ENCODE measurements at places on chromosomes 11 and 22.

DNA sequence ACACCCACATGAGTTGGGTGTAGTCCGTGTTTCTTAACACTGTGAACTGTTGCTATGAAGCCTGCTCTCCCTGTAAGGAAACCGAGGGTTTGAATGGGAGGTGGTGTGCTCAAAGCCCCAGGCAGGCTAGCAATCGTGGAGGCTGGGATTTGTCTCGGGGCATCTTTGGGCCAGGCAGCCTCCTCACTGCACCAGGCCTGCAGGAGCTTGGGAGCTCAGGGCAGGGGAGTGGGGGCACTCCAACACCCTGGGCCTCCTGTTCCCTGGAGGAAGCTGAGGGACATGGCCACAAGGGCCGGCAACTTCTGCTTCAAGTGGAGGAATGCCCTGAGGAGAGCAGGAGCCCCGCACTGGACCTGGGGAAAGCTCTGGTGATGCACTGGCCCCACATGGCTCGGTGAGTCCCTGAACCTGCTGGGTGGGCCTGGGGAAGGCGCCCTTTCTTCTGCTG, 164.7 kb upstream of the B3GAT1 start:
- DNase-seq = no peak

- DNase-seq = no peak
Observed at GRCh38 chr11:35888961-35889360, 54.9 kb upstream of the LDLRAD3 start.

- DNase-seq = no peak
Observed at GRCh38 chr22:37498289-37498909, 12.2 kb upstream of the MFNG start.

DNA sequence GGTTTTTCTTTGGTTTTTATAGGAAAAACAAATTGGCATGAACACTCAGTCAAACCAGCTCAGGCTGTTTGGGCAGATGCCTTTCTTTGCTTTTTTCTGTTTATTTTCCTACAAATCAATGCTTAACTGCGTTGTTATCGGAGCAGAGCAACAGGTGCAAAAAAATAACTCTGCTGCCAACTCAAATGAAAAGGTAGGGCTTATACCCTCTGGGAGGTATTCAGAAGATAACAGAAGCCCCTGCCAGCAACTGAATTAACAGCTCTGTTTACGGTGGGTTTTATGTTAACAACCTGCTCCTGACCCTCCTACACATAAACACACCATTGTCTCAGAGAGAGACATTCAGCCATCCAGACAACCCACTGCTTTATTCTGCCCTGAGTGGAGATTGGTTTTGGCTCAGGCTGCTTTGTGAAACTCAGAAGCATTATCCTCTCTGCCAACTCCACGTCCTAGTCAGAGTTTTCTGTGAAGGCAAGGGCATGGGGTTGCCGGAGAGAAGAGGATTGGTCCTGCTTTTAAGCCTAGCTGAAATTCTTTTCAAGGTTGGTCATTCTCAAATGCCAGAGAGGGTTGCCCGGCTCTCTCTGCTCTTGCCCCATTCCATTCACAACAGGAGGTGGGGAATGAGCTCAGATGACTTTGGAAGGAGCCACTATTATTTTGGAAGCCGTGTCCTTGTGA, 11.4 kb downstream of the EHF start:
- peak; percentile 60 for DNase-seq

- DNase-seq = no peak
Observed at GRCh38 chr11:126418887-126419286, 63.4 kb downstream of the ST3GAL4 start.

GRCh38 chr22:48301421-48301820, 1526.3 kb downstream of the BRD1 start:
- DNase-seq = no peak

GRCh38 chr11:79466411-79466810, 25.6 kb upstream of the TENM4 start:
- DNase-seq = no peak

GRCh38 chr11:61488651-61489291, 19.8 kb upstream of the LRRC10B start:
- no peak for DNase-seq

DNA sequence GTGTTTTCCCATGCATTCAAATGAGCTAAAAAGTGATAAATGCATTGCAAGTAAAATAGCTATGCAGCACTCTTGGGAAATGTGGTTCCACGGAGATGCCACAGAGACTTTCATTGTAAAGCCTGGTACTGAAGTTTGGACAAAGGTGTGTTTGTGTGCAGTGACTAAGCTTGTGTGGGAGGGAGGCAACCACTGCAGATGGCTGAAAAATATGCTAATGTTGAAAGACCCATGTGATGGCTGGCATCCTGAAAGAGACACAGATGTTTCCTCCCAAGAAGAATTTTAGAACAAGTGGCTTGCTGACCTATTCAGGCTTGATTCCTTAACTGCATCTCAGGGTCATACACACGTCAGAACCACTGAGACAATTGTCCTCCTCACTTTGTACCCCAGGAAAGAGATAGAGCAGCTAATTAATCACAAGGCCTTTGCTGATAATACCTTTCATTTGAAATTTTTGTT, 73.8 kb downstream of the FAM76B start:
- DNase-seq = peak; percentile 59

GRCh38 chr11:16148301-16148931, 207.9 kb downstream of the SOX6 start:
- DNase-seq = no peak

- peak; percentile 33 for DNase-seq
Observed at GRCh38 chr11:68383976-68384501, 71.6 kb downstream of the LRP5 start.

GRCh38 chr11:72411623-72412419, 22.5 kb downstream of the CLPB start:
- no peak for DNase-seq

Measured in hypothalamus (tissue), 51 donors.